ENCODE measurements at places on chromosomes 5 and 9. TPM values are rescaled to one million over a fixed set of nuclear protein-coding genes. Genes with fewer than 3 reads are reported as not detected.

The CNTNAP3B gene
- 6.8 TPM for total RNA-seq

The PDZD2 gene
- total RNA-seq = 59.4 TPM

The RFX3 gene
- total RNA-seq = 3.7 TPM

The FAM174A gene
- 13.9 TPM for total RNA-seq

The PCDHB13 gene
- 2.6 TPM for total RNA-seq

The SEMA5A gene
- 28.6 TPM for total RNA-seq

The PHYHD1 gene
- total RNA-seq = 30.2 TPM

The TUSC1 gene
- total RNA-seq = 14.1 TPM

The PDLIM4 gene
- total RNA-seq = 5.4 TPM

The KIAA0825 gene
- total RNA-seq = 2.2 TPM

The TXNDC8 gene
- total RNA-seq = not detected

The SPINK1 gene
- total RNA-seq = not detected

The PAEP gene
- not detected for total RNA-seq

The FABP6 gene
- total RNA-seq = 3.5 TPM

The MLANA gene
- not detected for total RNA-seq

The MYOT gene
- 22.4 TPM for total RNA-seq

The CD180 gene
- total RNA-seq = 1.6 TPM

The GFI1B gene
- total RNA-seq = 0.43 TPM

The ACTBL2 gene
- not detected for total RNA-seq

The PCDHGA3 gene
- 9.8 TPM for total RNA-seq
